NCI-H1694 (cell line): ENCODE measurements at places on chromosomes 1 and 21.

GRCh38 chr1:85225624-85226380 is 25.0 kb upstream of the SYDE2 start:
- DNase-seq, result no peak

DNA sequence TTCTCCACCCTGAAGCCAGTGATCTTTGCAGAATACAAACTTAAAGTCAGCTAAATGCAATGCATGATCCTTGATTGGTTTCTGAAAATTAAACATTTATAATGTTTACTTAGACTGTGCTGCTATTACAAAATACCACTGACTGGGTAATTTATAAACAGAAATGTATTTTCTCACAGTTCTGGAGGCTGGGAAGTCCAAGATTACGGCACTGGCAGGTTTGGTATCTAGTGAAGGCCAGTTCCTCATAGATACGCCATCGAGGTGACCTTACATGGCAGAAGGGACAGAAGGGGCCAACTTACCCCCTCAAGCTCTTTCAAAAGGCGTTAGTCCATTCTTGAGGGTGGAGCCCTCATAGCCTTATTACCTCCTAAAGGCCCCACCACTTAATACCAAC is 2.8 kb upstream of the BOLA1 start:
- DNase-seq, result no peak

DNA sequence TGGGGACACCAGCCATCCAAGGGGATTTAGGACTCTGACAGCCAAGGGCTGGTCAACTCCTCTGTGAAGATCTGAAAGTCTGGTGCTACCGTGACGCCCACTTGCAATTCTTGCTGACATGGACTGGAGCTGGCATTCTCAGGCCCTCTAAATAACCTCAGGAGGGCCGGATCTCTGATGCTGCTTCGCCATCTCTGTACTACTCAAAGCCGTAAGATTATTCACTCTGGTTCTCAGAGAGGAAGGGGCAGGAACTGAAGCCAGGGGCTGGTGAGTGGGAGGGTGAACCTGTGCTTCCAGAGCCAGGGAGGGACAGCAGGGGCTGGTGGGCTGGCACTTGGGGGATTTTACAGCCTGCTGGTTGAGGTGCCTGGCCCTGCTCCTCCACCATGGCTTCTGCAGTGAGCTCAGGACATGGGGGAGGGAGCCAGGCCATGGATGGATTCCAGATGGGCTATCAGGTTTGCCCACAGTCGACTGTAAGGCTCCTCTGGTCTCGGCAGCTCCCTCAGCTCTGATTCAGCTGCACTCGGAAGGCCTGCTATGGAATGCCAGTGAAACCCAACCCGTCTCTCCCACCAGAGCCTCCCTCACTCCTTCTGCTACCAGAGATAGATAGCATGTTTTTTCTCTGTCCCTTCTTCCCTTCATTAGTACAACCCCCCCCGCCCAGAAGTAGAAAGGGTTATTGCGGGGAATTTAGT is 84.5 kb downstream of the PLXNA2 start:
- DNase-seq, result no peak

GRCh38 chr1:185645162-185645640 is 89.0 kb upstream of the HMCN1 start:
- DNase-seq, result no peak

- DNase-seq, result no peak
These were observed 84.1 kb downstream of the TM2D1 start for GRCh38 chr1:61640531-61641530.

GRCh38 chr1:11352816-11353799 is 80.1 kb downstream of the UBIAD1 start:
- no peak for DNase-seq

DNA sequence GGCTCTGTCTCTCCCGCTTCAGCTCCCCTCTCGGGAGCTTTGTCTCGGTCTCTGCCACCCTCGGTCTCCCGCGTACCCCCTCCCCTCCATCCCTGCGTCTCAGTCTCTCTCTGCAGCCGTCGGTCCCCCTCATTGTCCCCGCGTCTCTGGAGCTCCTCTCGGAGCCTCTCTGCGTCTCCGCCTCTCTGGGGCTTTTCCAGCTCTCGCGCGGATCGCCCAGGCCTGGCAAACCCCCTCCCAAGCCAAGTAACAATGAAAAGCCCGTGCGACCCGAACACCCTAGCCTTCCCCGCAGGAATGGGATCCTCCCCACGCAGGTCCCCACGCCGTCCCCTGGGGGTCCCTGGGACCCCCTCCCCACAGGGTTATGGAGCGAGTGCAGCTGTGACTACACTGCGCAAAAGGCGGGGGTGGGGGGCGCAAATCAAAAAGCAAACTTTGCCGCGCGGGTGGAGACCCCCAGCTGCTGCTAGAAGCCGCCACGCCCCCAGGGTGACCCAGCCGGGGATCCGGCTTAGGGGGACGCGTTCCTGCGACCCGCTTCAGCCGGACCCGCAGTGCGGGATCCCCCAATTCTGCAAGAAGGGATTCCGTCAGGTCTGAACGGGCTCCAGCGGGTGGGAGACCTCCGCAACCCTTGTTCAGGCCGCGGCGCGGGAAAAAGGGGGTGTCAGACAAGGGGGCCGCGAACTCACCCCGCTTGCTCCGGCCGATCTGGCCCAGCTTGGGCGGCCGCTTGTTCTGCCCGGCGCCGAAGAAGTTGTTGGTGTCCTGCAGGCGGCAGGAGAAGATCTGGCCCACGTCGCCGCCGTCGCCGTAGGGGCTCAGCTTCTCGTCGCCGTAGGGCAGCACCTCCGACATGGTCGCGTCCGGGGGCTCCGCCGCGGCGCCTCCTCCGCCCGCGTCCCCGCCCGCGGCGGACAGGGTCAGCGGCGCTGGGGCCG is 1.2 kb downstream of the CAMK2N1 start:
- no peak for DNase-seq

GRCh38 chr1:193456811-193457280 is 270.4 kb upstream of the B3GALT2 start:
- DNase-seq, result no peak

DNA sequence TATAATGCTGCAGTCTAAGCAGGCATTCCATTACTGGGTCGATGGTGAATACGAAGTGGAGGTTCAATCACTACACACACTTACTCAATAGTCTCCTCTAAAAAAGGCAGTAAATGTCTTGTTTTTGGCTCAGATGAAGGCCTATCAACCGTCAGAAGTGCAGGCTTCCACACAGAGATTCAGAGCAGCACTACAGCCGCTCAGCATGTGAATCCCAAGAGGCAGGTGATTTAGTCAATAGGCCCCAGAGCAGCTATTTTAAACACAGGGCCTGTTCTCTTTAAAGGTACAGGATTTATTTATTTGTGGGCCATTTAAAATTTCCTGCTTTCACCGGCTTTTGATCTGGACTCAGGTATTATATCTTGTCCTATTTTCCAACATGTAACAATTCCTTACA is 293.7 kb downstream of the RGS7 start:
- DNase-seq, result no peak

DNA sequence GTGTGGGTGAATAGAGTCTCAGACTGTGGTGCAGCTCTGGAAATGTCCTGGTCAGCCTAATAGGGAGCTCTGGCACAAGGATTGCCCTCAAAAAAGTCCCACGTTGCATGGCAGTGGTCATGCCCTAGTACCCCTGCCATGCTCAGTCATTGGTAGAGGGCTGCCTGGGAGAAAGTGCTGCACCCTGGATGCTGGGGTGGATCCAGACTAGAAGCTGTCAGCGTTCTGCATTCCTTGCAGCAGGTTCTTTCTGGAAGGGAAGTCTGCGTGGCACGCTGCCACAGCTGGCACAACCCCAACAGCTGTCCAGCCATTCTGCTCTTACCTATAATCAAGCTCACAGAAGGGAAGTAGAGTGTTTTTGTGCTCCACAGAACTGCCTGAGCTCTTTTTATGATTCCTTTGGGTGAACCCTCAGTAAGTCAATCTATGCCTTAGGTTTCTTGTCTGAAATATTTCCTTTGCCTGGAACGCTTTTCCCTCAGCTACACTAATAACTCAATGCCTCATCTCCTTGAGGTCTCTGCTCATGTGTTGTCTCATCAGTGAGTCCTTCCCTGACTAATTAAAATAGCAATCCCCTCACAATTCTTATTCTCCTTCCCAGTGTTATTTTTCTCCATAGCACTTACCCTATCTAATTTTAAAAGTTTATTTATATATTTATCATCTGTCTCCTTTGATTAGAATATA is 61.5 kb upstream of the JAK1 start:
- DNase-seq, result peak; percentile 81

- no peak for DNase-seq
These were observed 412.3 kb upstream of the ADGRL2 start for GRCh38 chr1:81388435-81388834.

DNA sequence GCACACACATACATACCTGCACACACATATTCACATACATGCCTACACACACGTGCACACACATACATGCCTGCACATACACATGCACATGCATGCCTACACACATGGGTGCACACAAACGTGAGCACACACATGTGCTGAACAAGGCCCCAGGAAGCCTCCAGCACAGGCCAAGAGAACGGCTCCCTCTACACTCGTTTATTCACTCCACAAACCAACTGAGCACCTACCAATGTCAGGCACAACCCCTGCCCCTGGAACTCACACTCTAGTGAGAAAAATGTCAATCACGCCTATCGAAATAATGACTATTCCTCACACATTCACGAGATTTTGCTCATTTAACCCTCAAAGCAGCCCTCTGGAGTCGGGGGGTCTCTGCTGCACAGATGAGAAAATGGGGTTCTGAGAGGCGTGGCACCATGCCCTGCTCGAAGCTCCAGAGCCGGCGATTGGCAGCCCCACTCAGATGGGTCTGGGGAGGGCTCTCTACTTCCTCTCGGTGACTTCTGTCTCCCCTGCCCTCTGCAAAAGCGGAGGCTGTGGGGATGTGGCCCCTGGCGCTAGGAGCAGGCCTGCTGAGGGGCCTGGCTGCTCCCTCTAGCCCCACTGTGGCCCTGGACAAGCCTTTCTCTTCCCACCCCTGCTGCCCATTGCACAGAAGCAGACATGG is 90.2 kb upstream of the RUNX3 start:
- DNase-seq, result no peak

DNA sequence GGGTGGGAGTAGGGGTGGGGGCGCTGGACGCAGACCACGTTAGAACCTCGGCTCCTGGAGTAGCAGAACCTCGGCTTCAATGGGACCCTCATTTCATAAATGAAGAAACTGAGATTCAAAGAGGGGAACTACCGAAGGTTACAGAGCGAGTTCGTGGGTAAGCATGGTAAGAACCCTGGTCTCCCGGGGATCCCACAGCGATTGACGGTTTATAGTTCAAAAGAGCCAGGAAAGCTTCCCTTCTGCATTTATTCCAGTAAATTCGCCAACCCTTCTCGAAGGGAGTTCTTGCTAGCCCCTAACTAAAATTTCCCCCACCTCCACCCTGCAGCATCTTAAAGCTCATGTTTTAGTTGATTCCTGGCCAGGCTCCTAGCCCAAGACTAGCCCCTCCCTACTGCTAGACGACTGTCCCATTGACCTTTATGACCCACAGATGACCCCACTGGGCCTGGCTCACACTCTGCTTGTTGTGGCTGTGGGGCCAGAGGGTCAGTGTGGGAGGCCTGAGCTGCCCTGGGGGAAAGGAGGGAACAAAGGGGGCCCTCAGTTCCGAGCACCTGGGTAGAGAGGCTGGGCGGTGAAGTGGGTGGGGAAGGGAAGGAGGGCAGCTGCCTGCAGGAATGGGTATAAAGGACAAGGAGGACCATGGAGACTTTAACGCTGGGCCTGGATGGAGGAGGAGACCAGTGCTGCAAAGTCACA is 558 bp upstream of the KIF21B start:
- DNase-seq, result no peak

DNA sequence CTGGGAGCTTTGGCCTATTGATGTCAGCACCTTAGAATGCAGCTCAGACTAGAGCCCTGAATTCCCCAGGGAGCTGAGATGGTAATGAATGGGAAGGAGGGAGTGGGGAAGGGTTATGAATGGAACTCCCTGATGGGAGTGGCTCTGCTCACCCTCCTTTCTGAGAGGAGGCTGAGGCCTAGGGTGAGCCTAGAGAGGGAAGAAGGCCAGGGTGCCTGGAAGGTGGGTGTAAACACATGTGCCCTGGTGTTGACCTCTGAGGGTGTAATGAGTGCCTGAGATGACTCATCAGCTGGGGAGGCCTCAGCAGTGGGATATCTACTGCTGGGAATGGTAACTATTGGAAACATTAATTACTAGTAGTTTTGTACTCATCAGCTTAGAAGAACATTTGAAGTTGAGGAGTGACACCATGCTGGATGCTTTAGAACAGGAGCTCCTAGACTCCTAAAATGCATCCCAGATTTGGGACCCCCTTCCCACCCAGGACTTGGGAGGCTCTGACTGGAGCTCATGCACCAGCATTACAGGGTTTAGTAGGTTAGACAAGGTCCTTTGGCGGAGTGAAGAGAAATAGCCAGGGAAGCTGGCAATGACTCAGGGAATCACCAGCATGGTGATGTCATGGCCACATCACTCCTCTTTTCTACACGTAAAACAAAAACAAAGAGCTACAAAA is 16.0 kb upstream of the PIGV start:
- no peak for DNase-seq

- no peak for DNase-seq
These were observed 153.7 kb downstream of the KCNJ6 start for GRCh38 chr21:37762606-37763005.

DNA sequence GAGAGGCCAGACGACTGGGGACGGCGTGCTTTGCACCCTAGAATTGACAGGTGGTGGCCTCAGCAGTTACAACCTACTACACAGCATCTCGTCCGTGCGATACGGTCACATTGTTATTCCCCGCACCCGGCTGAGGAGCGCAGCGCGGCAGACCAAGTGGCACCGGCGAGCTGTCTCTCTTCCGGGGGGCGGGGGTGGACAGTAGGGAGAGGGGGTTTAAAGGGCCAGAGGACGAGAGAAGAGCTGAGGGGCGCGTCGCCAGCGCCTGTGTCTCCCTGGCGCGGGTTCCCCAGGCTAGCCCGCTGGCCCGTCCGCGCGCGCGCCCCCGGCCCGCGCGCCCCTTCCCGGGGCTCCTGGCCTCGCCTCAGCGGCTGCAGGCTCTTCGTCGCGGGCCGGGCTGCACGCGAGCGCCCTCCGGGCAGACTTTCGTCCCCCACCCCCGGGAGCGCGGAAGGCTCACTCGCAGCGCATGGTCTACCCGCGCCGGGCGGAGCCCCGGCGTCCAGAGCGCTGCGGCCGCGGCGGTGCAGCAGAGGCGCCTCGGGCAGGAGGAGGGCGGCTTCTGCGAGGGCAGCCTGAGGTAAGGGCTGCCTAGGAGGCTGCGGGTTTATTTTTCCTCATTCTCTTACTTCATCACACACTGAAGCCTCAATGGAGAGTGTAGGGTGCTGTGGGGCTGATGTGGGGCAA is at the start of gene PDE4B:
Gene PDE4B (plus strand): TSS at position 227 of the 690 bp plus-strand sequence.
- DNase-seq, result no peak

GRCh38 chr1:101282314-101283038 is 45.7 kb downstream of the S1PR1 start:
- DNase-seq, result no peak

- no peak for DNase-seq
These were observed 40.2 kb upstream of the CAMTA1 start for GRCh38 chr1:6745073-6745472.
